Stimulated activated CD8-positive, alpha-beta memory T cell treated with anti-CD3 and anti-CD28 coated beads, Interleukin-7, amount 100 ng/mL, for 48 hours (primary cell): ENCODE measurements at places on chromosomes 6 and 20.
A peak's percentile ranks its signal among the peaks of the same experiment; 100 is the strongest.

- DNase-seq: peak; percentile 45
These were observed 143.8 kb downstream of the LPA start for GRCh38 chr6:160520043-160520904.

DNA sequence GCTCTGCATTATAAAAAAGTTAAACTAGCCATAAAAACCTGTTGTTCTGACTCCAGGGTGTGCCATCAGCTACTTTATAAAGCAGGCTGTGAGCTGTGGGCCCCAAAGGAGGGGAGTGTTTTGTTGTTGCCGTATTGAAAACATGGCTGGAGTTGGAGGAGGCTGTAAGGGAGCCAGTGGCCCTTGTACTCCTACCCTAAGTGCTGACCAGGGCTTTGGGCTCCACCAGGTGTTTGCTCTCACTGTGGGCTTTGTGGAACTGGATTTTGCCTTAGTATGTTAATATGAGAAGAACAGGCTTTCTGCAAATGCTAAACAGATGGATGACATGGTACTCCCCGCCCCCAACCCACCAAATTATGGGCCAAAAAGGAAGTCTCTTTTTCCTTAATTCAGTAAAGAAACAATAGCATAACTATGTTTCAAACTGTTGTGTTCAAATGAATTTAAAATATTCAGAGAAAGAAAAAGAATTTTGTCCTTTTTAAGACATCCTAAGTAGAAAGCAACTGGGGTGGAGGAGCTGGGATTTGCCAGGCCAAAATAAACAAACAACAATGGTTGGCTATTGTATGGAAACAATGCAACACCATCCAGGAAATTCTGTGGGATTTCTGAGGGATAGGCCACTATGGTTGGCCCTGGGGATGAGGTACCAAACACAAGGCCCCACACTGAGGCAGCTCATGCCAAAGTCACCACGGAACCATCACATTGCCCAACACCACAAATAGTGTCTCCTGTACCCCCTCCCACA is 63.3 kb downstream of the PLCG1 start:
- DNase-seq: no peak

DNA sequence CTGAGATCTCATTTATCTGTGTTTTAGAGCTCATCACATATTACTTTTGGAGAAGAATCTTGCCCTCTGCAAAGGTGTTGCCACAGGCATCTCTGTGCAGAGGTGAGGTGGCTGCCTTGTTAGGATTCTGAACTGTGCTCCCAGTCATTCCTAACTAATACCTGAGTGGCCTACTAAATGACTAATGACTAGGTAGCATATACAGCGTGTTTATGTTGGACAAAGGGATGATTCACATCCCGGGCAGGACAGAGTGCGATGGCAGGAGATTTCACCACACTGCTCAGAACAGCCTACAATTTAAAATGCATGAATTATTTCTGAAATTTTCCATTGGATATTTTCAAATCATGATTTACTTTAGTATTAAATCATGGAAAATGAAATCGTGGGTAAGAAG is 23.1 kb upstream of the CGA start:
- no peak for DNase-seq

- no peak for DNase-seq
These were observed 83.1 kb downstream of the KCNQ5 start for GRCh38 chr6:72704979-72705378.

GRCh38 chr6:20001286-20001685 is 164.1 kb downstream of the ID4 start:
- DNase-seq: no peak

- DNase-seq: no peak
These were observed 101.5 kb upstream of the SLC24A3 start for GRCh38 chr20:19110881-19111460.

DNA sequence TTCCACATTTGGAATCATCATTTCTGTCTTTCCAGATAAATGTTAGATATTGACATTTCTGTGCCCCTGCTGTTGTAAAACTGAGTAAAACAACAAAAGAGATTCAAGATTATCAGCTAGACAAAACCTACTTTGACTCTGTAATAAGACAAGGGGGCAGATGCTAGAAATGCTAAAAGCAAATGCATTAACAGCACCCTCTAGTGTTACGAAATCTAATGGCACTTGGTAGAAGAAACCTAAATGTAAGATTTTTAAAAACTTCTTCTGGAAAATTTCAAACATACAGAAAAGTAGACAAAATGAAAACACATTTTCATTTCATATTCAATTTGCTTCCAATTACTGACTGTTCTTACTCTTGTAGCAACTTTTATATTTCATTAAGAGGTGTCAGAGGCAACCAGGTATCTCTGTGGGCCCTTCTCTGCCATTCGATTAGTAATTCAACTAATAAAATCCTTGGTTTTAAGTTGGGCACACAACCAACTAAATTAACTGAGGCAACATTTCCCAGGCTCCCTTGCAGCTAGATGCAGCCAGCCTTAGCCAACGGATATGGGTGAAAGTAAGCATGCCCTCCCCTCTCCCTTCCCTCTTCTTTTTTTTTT is 45.0 kb downstream of the SLC23A2 start:
- no peak for DNase-seq

DNA sequence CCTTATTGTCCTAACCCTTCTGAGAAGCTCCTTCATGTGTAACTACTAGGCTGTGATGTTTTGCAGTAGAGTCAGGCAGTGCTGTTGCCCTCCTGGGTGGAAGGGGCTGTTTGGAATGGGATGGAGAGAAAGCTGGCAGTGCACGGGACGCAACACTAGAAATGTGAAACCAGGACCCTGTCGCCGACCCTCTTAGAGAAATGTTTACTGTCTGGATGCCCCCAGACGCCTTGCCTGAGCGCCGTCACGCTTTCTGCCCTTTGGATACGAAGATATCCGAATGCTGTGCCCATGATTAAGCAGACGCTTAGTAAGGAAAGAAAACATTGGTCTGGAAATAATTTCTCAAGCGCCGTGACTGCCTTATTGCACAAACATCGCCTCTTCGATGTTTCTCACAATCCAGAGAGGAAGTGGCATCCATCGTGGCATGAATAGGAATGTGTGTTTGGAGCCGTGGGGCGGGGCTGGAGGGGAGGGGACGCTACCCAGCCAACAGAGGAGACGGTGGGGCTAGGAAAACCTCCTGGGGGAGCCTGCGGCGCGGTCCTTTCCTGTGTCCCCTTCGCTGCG is 661 bp upstream of the PPP1R14C start:
- no peak for DNase-seq

- DNase-seq: no peak
These were observed 5.9 kb downstream of the VNN2 start for GRCh38 chr6:132751828-132752227.

DNA sequence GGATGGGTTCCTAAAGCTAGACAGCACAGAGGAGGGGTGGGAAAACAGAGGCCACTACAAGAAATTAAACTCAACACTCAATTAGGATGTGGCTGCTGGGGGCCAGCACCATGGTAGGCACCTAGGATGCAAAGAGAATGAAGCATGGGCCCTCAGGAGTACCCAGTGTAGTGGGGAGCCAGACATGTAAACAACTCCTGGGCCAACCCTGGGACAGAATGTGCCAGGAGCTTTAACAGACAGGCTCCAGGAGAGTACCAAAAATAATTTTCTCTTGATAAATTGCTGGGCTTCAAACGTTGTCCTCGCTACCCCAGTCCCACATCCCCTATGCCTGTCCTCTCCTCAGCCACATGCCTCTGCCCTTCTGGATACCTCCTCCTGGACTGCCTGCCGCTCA is 1.7 kb downstream of the TMEM151B start:
- DNase-seq: no peak

DNA sequence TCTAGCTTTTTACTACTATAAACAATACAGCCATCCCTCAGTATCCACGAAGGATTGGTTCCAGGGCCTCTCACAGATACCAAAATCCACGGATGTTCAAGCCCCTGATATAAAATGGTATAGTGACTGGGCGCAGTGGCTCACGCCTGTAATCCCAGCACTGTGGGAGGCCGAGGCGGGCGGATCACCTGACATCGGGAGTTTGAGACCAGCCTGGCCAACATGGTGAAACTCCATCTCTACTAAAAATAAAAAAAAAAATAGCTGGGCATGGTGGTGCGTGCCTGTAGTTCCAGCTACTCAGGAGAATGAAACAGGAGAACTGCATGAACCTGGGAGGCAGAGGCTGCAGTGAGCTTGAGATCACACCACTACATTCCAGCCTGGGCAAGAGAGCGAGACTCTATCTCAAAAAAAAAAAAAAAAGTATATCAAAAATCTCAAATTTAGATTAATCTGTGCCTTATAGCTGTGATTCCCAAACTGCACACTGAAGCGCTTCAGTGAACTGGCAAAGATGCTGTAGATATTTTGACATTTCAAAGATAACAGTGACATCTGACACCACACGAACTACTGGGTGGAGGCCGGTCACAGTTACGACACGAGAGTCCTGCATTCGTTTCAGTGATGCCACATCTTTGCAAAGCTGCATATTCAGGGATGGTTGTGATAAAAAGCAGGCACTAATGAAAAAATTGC is 38.3 kb downstream of the MRS2 start:
- DNase-seq: no peak

- no peak for DNase-seq
These were observed 167.4 kb downstream of the EYA4 start for GRCh38 chr6:133408543-133408942.

GRCh38 chr6:148969603-148970061 is 222.8 kb downstream of the UST start:
- DNase-seq: no peak

GRCh38 chr20:48176139-48176538 is 390.9 kb upstream of the SULF2 start:
- DNase-seq: no peak

GRCh38 chr20:19271879-19272651 is 59.6 kb downstream of the SLC24A3 start:
- DNase-seq: no peak

DNA sequence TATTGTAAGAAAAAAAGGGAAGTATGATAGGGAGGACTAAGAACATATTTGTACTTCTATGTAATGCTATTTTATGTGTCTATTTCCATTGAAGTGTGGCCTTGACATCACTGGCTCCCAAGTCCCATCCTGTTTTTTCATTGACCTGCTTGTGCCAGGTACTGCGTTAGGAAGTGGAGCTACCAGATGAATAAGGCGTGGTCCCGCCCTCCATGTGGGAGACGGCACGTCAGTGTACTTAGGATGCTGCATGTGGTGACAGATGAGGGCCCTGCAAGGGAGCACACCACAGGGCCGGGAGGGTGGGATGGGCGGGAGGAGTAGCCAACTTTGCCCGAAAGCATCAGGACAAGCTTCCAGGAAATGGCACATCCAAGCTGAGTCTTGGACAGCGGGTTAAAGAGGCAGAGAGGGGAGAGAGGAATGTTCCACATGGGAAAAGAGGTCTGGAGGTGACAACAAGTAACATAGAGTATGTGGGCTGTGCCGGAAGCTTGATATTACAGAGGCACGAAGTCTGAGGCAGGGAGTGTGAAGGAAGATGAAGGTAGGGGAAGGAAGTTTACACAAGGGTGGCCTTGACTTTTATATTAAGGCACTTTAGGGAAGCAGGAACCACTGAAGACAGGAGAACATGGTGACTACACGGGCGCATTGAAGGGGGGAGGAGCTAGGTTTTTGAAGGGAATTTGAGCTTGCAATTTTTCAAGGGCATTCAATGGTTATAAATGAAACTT is 140.6 kb downstream of the MTHFD1L start:
- DNase-seq: no peak

DNA sequence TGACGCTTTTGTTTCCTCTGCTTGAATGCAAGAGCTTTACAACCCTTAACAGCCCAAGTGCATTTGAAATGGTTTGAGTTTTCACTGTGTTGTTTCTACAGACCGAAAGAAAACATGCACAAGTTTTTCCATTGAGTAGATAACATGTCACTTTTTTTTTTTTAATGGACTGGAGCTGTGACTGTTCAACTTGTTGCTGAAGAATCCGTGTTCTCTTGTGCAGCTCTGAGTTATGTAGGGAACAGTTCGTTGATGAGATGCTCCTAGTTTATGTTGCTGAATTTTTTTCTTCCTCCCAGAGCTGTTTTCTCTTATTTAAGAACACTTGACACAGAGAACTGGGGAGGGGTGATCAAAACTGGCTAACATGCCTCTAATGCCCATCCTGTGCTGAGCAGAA is 89.3 kb downstream of the DTD1 start:
- DNase-seq: no peak

DNA sequence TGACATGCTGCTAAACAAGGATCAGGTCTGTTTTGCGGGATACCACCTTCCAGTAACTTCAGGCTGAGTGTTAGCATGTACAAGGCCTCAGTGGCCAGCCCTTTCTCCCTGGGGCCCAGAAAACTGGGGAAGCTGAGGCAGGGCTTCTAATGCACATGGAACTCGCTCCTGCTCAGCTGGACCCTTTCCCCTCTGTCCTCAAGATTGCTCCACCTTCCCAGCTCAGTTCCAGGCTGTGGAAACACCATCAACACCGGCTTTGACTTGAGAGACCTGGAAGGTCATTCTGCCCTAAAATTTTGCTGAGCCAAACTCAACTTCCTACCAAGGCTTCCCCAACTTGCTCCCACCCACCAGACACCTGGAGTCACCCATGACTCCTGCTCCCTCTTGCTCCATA is 4.2 kb upstream of the BLCAP start:
- no peak for DNase-seq

DNA sequence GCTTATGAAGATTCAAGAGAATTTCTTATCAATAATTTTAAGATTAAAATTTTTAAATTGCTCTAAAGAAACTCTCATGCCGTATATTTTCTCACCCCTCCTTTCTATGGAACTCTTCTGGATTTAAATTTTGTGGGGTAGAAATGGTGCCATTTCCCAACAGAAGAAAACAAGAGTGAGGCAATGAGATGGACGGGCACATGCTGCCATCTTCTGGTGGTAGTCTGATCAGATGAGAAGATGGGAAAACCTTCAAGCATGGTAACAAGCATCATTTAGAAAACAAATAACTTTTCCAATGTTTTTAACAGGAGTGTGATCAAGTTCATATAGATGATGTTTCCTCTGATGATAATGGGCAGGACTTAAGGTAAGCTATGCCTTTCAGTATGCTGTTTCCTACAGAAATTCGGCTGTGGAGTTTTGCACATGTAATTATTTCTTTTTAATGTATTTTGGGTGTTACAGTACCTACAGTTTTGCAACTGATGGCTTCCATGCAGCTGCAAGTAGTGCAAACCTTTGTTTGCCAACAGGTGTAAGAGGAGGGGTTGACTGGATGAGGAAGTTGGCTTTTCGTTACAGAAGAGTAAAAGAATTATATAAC is 271.4 kb downstream of the EYA4 start:
- no peak for DNase-seq

DNA sequence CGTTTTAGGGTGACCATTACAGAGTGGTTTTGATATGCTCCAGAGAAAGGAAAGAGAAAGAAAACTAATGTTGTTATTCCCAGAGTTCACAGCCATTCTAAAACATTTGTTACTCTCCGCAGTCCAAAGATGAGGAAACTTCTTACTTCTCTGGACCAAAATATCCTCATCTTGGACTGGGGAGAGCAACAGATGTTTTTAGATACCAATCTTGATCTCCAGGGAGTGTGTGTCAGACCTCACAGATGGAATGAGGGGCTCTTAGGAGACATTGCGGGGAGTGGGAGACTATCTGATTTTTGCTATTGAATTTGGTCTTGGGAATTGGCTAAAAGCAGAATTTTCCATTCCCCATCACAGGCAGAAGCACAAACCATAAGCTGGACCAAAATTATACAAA is 110.8 kb downstream of the TNFAIP3 start:
- no peak for DNase-seq
